Left cardiac atrium (tissue), 4 donors: ENCODE measurements at places on chromosomes 2 and 18. TPM values are rescaled to one million over a fixed set of nuclear protein-coding genes. Genes with fewer than 3 reads are reported as not detected.
A peak's percentile ranks its signal among the peaks of the same experiment; 100 is the strongest.

DNA sequence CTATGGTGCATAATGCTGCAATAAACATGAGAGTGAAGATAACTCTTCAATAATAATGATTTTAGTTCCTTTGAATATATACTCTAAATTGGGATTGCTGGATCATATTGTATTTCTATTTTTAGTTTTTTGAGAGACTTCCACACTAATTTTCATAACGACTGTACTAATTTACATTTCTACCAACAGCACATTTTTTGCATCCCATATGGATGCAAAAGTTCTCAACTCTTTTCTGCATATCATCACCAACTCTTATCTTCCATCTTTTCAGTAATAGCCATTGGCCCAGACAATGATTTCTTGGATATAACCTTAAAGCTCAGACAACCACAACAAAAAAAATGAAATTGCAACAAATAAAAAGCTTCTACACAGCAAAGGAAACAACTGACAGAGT, 1082.4 kb downstream of the CNTNAP5 start:
- DNase-seq, result no peak

SPATA3 gene
- total RNA-seq, result not detected

FOXD4L1 gene
- 0.21 TPM for total RNA-seq

DNA sequence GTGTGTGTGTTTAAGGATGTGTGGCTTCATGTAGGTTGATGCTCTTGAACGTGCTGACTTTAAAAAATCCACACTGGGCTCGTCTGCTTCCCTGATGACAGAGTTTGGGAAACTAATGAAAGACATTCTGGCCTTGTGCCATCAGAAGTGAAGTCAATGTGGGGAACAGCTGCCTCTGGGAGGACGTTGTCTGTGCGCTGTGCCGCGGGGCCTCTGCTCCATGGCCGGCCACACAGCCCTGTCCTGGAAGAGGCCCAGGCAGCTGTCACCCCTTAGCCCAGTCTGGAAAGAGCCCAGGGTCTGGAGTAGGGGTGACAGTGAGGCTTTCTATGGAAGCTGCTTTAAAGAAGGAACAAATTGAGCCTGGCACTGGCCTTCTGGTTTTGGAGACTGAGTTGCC, 155.8 kb downstream of the SH3RF3 start:
- peak; percentile 58 for DNase-seq

ANKRD30B gene
- not detected for total RNA-seq

- DNase-seq, result no peak
Measured at GRCh38 chr2:188610827-188611226, 319.2 kb downstream of the GULP1 start.

CHRND gene
- 0.35 TPM for total RNA-seq

DNA sequence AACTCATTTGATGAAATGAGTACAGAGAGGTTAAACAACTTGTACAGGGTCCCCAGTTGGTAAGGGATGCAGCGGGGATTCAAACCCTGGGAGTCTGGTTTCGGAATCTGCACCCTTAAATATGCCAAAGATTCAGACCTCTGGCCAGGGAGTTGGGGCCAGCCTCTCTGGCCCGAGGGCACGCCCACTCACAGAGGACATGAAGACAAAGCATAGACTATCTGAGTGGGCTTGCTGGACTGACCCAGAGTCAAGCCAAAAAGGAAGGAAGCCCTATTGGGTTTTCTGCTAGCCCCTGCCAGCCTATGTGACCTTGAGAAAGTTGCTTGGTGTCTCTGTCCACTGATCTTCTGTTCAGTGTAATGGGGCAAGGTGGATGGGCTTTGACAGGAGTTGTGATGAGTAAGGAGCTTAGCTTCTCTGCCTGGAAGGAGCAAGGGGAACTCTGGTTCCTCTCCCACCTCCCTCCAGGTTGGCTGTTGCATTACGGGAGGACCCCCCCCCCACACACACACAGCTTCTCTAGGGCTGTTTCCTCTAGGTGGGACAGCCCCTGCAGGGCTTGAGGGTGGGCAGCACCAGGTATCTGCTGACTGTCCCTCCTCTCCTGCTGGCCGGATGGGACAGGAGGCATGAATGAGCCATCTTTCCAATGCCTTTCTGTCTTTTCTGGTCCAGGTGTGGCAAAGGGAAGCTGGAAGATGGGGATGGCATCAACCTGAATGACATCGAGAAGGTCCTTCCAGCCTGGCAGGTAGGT, 131.3 kb downstream of the CTIF start:
- no peak for DNase-seq

- DNase-seq, result no peak
Measured at GRCh38 chr2:25160376-25160775, 8.0 kb downstream of the POMC start.

IL1RN gene
- 0.60 TPM for total RNA-seq

LYPD6B gene
- total RNA-seq, result not detected

INSIG2 gene
- 15.2 TPM for total RNA-seq

DNA sequence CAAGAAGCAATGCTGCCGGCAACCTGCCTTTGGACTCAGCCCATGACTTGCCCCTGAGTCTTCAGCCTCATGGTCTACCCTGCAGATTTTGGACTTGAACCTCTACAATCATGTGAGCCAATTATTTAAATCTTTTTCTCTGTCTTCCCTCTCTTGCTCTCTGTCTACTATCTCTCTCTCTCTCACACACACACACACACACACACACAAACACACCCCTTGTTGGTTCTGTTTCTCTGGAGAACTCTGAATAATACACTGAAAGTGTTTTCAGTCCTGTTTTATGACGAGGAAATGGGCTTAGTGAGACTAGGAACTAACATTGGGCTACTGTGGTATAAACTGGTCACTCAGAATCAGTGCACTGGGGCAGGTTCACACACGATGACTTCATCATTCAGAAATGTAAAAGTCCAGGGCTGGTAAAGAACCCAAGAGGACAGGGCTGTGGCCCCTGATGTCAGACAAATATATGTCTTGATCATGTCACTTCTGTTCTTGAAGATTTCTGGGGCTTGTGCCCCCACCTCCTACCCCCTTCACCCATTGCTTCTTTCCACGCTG, 266.1 kb upstream of the SIX2 start:
- no peak for DNase-seq

DNA sequence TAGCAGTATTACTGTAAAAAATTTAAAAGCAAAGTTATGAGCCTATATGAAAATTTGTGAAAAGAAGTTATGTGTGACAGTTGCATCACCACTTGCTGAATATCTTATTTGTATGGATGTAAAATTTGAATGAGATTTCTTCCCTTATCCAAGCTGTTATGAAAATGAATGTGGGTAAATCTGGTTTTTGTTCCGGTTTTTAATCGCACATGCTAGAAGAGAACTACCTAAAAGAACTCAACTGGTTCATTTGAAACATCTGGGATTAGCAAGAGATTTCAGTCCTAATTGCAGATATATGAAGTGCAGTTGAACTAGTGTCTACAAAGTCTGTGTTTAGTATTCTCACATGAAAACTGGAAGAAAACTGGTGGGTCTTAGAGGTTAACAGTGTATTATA, 467.1 kb upstream of the SPHKAP start:
- DNase-seq, result no peak

UGT1A8 gene
- not detected for total RNA-seq

DNA sequence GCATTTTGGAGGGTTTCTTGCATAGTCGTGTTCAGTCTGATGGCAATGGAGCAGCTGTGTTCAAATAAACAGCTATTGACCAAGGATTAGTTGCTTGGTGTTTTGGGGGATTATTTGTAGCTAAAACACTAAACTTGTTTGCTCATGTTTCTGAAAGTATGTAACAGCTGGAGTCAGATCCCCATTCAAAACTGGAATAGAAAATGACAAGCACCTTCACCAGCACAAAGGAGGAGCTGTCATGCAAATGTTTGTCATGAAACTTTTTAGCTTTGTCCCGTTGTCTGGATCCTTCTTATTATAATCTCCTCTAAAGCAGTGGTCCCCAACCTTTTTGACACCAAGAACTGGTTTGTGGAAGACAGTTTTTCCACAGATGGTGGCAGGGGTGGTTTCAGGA, 96.9 kb upstream of the ZNF236 start:
- no peak for DNase-seq

CYP27A1 gene
- 13.8 TPM for total RNA-seq

DNA sequence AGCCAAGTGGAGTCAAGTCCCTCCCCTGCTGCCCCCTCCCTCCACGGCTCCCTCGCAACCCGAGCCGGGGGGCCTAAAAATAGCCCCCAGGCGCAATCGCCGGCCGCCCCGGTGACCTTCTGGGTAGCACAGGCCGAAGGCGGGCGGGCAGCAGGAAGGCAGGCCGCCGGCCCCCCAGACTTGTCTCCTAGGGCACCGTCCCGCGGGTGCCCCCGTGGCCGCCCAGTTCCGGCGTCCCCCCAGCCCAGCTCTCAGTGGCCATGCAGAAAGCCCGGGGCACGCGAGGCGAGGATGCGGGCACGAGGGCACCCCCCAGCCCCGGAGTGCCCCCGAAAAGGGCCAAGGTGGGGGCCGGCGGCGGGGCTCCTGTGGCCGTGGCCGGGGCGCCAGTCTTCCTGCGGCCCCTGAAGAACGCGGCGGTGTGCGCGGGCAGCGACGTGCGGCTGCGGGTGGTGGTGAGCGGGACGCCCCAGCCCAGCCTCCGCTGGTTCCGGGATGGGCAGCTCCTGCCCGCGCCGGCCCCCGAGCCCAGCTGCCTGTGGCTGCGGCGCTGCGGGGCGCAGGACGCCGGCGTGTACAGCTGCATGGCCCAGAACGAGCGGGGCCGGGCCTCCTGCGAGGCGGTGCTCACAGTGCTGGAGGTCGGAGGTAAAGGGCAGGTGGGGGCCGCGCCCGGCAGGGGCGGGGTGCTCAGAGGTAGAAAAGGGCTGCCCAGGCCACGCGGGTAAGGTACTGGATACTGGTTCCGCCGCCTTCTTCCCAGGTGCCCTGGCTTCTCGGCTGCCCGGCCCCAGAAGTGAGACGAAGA, at the start of gene SPEG:
TSS of gene SPEG (plus strand) at position 126 of the 808 bp plus-strand sequence. CDS start at position 261, 135 bp downstream.
- DNase-seq, result no peak

GRCh38 chr2:11683966-11684365, 14.0 kb upstream of the NTSR2 start:
- DNase-seq, result no peak

TFCP2L1 gene
- total RNA-seq, result 0.82 TPM

CYBRD1 gene
- total RNA-seq, result 85.9 TPM

DNA sequence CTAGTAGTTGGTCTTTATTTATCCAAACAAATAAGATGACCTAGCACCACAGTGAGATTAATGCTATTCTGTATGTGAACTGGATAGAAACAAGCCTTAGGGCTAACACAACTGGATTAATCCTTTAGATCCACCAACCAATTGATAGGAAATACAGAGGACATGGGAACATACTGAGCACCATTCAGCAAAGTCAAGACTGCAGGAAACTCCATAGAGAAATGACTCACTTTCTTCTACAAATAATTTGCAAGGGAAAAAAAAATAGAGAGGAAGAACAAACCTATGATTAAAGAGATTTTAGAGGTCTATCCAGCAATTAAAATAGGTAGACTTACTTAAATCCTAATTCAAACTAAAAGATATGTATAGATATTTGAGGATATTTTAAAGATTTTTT, 23.9 kb downstream of the WDFY1 start:
- DNase-seq, result no peak

AGXT gene
- 0.29 TPM for total RNA-seq

ASB18 gene
- 1.9 TPM for total RNA-seq

TMEM247 gene
- not detected for total RNA-seq

FAM124B gene
- total RNA-seq, result 2.7 TPM

REG3G gene
- not detected for total RNA-seq

TMEM169 gene
- total RNA-seq, result 0.27 TPM

CYTIP gene
- 4.9 TPM for total RNA-seq

GRCh38 chr2:237866101-237866621, 6.7 kb downstream of the RAMP1 start:
- DNase-seq, result no peak

GRCh38 chr2:25720575-25720974, 47.2 kb upstream of the DTNB start:
- no peak for DNase-seq

- no peak for DNase-seq
Measured at GRCh38 chr2:235235977-235236767, 257.7 kb upstream of the AGAP1 start.
